Mesothelial cell of epicardium (in vitro differentiated cells): ENCODE measurements at places on chromosomes 3 and 15.
A peak's percentile ranks its signal among the peaks of the same experiment; 100 is the strongest.

DNA sequence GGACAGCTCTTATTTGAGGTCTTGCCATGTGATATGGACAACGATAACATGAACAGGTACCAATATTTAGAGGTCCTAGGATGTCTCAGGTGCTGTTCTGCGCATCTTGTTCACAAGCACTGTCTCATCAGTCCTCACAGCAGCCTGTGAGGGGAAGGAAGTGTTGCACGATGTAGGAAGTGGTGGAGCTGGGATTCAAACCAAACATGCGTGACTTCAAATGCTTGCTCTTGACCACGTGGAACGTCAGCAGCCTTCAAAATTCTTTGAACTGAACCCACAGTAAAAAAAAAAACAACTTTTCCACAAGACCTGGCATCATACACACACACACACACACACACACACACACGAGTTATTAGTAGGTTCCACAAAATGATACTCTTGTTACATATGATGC is 153.4 kb upstream of the SMAD3 start:
- H3K27me3 ChIP-seq = no peaks in the 10 kb centered on the region
- H3K27ac ChIP-seq = no peak overlapping the region
- peaks cover 8% of the 10 kb centered on the region for H3K4me1 ChIP-seq
- DNase-seq = no peak
- H3K36me3 ChIP-seq = peaks cover 17% of the 10 kb centered on the region

DNA sequence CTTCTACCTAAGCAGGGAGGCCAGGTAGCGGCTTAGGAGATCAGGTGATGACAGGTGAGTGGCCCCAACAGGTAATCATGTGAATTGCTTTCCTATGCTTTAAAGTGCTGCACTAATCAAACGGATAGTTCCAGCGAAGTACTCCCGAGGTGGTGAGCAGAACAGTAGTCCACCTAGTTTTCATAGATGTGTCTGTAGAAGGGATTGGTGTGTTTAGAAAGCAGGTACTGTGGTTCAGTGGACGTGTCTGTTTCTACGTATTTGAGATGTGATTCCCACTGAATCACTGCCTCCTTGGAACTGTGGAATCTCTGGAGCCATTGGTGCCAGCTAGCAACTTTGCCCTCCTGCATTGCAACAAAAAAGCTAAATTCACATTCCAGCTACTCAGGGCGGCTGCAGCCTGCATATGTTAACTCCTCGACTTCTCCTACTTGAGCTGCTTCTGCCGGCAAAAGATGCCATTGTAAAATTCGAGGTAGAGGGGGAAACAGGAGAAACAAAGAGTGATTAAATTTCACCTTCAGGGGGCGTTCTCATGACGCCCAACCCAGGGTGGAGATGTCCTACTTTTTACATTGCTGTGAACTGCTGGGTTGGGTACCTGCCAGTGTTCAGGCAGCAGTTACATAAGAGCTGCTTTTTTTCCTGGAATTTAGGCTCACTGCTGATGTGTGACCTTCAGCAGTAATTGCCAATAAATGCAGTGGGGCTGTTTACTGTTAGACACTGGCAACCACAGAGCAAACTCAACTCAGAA is 227.3 kb downstream of the ITPR1 start:
- no peaks in the 10 kb centered on the region for H3K27me3 ChIP-seq
- H3K27ac ChIP-seq = no peak overlapping the region
- peaks cover 30% of the 10 kb centered on the region for H3K4me1 ChIP-seq
- DNase-seq = no peak
- no peaks in the 10 kb centered on the region for H3K36me3 ChIP-seq
- H3K4me3 ChIP-seq = no peak overlapping the region

DNA sequence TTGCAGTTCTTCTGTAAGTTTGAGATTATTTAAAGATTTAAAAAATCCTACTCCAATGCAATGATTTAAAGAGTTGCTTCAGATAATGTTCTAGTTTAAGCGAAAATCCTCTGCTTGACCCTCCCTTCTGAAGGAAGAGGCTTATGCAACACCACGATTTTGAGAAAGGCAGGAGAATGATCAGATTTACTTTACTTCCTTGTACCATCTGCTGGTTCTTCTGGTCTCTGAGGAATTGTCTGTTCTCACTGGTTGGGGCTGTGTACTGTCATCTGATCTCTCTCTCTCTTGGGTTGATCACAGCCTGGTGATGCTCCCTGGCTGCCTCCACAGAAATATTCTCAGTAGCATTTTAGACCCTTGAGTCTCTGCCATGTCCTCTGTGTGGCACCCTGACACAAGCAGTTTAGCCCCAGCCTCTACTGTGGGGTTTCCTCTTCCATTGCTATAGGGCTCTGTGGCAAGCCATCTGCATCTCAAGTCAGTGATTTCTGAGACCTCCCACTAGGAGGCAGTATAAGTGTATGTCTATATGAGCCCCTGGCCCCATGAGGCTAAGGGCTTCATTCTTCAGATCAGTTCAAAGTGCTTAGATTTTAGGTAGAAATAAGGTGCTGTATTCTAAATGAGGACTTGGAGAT is 50.8 kb upstream of the PLAAT1 start:
- H3K27ac ChIP-seq = no peak overlapping the region
- no peak for DNase-seq
- H3K4me1 ChIP-seq = peaks cover 2% of the 10 kb centered on the region
- H3K36me3 ChIP-seq = no peaks in the 10 kb centered on the region
- H3K27me3 ChIP-seq = peaks cover 18% of the 10 kb centered on the region

DNA sequence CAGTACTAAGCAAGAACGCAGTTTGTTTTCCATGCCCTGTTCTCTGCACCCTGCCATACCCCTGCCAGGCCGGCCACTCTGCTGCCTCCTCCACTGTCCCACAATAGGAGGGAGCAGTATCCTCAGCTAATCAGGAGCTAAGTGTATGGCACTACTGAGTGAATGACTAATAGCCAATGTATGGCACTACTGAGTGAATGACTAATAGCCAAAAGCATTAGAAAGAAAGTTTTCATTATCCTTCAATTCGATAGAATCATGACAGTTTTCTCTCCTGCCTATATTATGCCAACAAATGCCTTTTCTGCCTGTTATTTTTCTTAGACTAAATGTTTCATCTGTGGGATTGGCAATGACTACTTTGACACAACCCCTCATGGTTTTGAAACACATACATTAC is 107.5 kb upstream of the CHRM5 start:
- DNase-seq = no peak
- H3K4me3 ChIP-seq = no peak overlapping the region
- H3K27me3 ChIP-seq = no peaks in the 10 kb centered on the region
- H3K4me1 ChIP-seq = no peaks in the 10 kb centered on the region
- H3K27ac ChIP-seq = no peak overlapping the region
- H3K36me3 ChIP-seq = peaks cover 10% of the 10 kb centered on the region

DNA sequence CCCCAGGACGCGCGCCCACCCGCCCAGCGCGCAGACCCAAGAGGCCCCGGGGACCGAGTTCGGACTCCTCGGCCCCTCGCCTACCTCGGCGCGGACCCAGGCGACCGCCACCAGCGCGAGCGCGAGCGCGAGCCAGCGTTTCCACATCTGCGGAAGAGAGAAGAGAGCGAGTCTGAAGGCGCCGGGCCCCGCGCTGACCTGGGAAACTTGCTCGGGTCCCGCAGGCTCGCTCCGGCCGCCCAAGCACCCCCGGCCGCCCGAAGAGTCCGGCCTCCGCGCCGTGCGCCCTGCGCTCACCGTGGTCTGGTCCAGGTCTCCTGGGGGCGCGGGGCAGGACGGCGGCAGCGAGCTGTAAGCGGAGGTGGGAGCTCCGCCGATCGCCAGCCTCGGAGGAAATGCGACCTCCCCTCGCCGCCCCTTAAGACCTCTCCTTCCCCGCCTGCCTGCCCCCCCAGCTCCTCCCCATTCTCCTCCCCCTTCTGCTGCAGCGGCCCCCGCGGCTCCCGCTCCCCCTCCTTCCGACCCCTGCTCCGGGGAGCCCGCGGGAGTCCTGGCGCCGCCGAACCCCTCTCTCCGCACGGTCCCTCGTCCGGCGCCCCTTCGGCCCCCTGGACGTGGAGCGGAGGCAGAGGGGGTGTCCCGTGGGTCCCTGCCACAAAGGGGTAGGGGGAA is at the start of gene FSTL1:
TSS of gene FSTL1 (minus strand) at position 393 of the 672 bp plus-strand sequence. CDS start at position 147, 246 bp downstream.
- peak; percentile 61 for DNase-seq
- no peaks in the 10 kb centered on the region for H3K27me3 ChIP-seq
- H3K36me3 ChIP-seq = no peaks in the 10 kb centered on the region
- peaks cover 42% of the 10 kb centered on the region for H3K4me1 ChIP-seq

- no peak overlapping the region for H3K27ac ChIP-seq
- DNase-seq = no peak
Measured at GRCh38 chr15:78212008-78212407, 22.4 kb downstream of the ACSBG1 start.
